Fibroblast of skin of abdomen (primary cell): ENCODE measurements at places on chromosomes 7 and 10.
A peak's percentile ranks its signal among the peaks of the same experiment; 100 is the strongest.

DNA sequence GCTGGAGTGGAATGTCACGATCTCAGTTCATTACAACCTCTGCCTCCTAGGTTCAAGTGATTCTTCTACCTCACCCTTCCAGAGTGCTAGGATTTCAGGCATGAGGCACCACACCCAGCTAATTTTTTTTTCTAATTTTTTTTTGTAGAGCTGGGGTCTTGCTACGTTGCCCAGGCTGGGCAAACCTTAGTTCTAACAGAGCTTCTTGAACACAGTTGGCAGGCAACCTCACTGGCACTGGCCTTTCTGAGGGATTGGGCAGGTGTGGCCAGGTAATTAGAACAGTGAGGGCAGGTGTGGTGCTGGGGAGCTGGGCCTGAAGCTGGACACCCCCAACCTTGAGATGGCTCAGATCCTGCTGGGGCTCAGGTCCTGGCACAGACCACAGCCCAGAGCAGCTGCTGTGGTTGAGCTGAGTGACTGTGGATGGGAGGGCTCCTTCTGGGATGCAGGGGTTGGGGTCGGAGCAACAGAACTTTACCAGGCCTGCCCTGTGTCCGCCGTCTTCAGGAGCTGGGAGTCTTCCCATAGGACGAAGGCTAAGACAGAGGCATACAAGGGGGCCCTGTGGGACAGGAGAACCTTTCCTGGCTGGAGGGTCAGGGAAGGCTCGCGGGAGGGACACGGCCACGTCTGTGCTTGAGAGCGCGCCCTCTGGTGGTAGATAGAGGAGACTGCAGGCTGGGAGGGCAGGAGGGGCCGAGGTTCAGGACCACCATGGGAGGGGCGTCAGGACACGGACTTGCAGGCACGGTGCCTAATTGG is 48.2 kb downstream of the COL26A1 start:
- peak; percentile 20 for DNase-seq

- DNase-seq, result peak; percentile 1
Measured at GRCh38 chr10:100655326-100655759, 90.0 kb upstream of the PAX2 start.

DNA sequence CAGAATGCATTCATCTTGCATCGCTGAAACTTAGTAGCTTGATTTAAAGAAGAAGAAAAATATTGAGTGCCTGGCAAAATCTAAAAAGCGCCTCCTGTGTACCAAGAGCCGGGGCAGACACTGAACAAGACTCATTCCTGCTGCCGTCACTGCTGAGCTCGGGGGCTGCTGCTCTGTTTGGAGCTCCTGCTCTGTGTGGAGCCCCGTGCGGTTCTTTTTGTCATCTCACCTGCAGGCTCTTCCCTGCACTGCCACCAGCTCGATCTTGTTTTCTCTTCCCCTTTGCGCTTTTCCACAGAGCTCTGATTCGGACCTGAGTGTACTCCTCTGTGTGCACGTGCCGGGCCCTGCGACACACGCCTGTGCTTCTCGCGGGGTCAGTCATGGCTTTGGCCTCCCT is 462.1 kb upstream of the DPP6 start:
- no peak for DNase-seq

- no peak for DNase-seq
Measured at GRCh38 chr7:138033241-138033640, 31.4 kb upstream of the CREB3L2 start.

- no peak for DNase-seq
Measured at GRCh38 chr7:155305231-155305904, 7.7 kb downstream of the INSIG1 start.

- DNase-seq, result no peak
Measured at GRCh38 chr7:77444123-77444522, 28.0 kb upstream of the GSAP start.

- DNase-seq, result no peak
Measured at GRCh38 chr7:24475166-24475961, 97.9 kb upstream of the PALS2 start.

DNA sequence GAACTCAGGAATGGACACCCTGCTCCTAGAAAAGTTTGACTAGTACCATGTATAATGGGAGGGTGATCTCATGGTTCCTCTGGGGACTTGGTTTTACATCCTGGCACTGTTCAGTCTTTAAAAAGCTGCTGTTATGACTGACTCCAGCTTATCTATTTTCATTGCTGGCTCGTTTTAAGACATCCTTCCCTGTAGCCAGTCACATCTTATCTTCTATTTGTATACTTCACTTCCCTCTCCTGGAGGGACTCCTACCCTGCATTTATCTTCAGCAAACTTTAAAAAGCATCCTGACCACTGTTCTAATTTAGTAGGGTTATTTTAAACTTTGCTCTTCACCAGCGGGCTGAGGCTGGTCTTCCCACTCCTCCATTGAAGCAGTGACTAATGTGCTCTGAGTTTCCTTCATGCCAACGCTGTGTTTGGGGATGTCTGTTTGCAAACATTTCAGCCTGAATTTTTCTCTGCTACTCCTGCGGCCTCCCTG is 72.9 kb upstream of the ARMC3 start:
- no peak for DNase-seq

DNA sequence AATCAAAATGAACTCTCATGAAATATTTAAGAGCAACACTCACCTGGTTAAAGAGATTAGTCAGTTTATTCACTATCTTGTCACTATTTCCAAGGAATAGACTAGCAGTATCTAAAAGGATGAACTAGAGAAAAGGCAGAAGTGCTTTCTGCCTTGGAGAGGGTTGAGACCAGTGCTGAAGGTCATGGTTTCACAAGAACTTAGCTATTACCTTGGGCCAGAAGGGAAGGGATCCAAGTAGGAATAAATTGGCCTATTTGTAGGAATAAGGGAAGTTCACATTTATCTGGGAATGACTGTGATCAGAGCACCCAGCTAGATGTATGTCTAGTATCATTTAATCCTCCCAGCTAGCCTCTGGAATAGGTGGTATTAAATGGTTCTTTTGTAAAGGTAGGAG is 347.2 kb downstream of the LRMDA start:
- DNase-seq, result no peak

GRCh38 chr10:86287966-86288579 is 78.5 kb downstream of the GRID1 start:
- DNase-seq, result no peak

- no peak for DNase-seq
Measured at GRCh38 chr7:156096771-156097538, 284.7 kb upstream of the SHH start.

GRCh38 chr7:78039790-78040776 is 241.5 kb downstream of the PHTF2 start:
- DNase-seq, result no peak

DNA sequence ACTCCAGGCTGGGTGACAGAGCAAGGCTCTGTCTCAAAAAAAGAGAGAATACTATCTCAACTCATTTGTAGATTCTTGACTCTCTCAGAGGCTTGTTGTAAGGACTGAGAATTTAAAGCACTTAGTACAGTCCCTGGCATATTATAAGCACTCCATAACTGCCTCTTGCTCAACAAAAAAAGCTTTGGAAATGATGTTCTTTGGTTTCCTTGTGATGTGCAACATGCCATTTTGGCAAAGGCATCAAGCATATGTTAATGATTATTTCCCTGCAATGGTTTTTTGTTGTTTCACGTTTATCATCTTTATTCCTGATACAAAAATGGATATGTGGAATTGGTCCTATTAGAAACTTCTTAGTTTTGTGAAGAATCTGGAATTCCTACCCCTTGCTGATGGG is 15.7 kb downstream of the NOLC1 start:
- peak; percentile 26 for DNase-seq

GRCh38 chr10:124991835-124992234 is 49.9 kb downstream of the ZRANB1 start:
- DNase-seq, result no peak

- DNase-seq, result peak; percentile 23
Measured at GRCh38 chr10:80596391-80597257, 58.9 kb downstream of the SH2D4B start.

DNA sequence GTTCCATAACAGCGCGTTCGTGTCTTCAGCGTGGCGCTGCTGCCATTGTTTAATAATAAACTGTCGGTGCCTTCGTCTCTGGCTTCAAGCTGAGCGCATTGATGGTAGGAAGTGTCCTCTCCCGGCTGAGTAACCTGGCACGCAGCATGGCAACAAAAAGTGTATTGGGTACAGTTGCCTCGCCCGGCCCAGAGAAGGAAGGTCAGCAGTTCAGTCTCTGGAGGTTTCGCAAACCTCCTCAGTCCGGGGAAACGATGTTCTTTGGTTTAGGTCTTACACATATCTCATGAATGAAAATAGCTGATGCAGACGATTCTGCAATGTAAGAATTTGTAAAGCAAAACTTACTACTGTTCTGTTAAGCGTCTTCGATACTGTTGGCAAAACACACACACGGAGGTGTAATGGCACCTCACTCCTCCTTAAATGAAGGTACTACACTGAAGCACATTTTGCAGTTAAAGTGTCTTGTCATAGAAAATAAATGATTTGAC is 739 bp upstream of the CCDC186 start:
- no peak for DNase-seq

DNA sequence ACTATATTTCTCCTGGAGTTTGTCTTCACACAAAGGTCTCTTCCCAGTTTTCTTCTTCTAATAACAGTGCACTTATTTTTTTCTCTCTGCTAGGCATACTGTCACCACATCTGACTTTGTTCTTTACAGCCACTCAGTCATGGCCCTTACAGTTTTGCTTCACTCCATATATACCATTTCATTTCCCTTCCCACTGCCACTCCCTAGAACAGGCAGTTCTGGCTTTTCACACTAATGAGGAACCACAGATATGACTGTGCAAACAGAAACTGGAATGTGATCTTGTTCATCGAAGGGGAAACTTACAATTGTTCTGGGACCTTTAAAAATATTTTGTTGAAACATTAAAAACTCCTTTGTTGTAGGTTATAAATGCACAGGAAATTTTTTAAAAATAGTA is 67.3 kb downstream of the EPDR1 start:
- no peak for DNase-seq

- no peak for DNase-seq
Measured at GRCh38 chr7:104553074-104553473, 224.7 kb downstream of the LHFPL3 start.

DNA sequence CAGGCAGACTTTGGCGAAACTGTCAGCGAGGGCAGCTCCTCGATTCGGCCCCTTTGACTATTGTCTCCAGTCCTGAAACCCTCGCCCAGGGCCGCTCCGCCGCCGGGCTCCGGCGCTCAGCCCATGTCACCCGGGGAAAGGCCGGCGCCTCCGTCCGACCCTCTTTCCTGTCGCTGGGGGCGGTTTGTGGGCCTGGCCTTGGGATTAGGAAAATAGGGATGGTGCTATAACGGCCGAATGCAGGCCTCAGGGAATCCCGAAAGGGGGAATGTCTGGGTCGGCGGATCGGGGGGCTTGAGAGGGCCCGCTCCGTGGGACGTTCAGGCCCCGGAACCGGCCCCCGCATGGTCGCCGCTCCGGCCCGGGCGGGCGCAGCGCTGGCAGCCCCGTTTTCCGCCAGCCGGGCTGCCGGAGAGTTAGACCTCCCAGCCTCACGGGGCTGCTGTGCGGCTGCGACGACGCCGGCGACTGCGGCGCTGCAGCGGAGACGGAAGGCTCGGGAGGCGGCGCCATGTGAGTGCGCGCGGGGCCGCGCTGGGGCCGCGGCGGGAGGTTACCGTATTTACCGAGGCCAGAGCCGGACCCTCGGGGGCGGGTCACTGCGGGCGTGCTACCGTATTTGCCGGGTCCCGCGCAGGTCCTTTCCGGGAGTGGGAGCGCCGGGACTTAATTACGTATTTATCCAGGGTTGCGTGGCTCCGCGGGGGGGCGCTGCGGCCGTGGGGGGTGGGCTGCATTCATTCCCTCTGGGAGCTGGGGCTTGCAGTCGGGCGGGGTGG is 25.9 kb downstream of the ZNF775 start:
- peak; percentile 91 for DNase-seq

DNA sequence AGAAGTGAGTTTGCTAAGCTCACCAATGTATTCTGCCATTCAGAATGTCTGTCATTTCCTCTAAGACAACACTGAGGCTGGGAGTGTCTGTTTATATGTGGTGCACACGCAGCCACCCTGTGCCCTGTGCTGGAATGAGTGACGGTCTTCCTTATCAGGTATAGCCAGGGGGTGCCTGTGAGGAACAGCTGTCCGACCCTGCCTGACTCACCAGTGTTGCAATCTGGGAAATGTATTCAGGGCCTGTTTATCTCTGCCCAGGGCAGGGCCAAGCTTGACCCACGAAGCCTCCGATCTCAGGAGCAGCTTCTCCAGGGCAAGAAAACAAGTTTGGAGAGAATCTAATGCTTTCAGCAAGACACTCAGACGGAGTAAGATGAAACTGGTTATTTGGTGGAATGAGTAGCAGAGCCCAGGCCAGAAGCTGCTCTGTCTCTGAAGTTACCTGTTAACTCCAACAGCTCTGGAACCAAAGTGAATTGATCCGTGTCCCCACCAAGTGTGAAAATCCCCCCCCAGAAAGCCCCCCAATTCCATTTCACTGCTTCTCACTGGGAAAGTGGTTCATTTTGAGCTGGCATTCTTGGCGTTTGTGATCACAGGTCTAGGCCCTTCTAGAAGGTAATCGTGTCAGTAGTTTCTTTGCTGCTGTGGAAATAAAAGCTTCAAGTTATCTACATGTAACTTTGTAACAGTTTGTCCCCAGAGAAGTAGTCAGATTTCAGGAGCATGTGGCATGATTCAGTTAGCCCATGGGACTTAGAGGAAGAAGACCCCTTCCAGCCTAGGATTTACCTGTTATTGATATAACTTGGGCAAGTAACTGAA is 6.1 kb upstream of the UBE2H start:
- peak; percentile 42 for DNase-seq

DNA sequence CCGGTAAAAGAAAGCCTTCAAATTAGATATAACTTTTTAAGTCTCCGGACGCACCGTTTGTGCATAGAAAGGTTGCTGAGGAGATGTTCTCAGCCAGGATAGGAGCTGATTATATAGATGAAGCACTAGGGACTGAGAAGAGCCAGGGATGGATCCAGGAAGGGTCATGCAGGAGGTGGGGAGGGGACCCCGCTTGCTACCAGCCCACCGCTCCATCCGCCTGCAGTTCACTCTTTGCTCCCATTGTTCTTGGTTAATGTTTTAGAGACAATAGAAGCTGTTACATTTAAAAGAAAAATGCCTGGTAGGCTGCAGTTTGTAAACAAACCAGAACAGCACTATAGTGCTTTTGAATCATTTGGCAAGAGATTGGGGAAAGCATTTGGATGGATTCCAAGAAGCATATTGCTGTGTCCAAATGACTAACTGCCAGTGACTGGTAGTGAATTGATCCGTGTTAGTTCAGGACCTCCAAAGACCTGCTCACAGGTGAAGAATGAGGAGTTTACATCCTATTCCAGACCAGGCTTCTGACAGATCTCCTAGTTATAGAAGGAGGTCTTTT is 175.9 kb upstream of the TAC1 start:
- no peak for DNase-seq

DNA sequence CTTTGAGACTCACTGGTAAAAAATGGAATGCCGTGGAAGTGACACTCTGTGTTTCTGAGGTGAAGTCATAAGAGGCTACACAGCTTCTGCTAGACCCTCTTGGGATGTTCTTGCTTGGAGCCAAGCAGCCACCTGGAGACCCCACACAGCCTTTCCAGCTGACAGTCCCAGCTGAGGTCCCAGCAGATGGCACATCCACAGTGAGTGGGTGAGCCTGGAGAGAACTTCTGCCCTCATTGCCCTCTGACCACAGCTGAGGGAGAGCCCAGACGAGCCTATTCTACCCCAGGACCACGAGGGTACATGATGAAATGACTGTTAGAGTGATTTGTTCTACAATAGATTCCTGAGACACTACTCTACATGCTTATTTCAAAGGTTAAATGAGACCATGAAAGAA is 44.3 kb downstream of the CXCL12 start:
- no peak for DNase-seq
